ENCODE measurements at places on chromosomes 12 and 14. TPM values are rescaled to one million over a fixed set of nuclear protein-coding genes. Genes with fewer than 3 reads are reported as not detected.

DNA sequence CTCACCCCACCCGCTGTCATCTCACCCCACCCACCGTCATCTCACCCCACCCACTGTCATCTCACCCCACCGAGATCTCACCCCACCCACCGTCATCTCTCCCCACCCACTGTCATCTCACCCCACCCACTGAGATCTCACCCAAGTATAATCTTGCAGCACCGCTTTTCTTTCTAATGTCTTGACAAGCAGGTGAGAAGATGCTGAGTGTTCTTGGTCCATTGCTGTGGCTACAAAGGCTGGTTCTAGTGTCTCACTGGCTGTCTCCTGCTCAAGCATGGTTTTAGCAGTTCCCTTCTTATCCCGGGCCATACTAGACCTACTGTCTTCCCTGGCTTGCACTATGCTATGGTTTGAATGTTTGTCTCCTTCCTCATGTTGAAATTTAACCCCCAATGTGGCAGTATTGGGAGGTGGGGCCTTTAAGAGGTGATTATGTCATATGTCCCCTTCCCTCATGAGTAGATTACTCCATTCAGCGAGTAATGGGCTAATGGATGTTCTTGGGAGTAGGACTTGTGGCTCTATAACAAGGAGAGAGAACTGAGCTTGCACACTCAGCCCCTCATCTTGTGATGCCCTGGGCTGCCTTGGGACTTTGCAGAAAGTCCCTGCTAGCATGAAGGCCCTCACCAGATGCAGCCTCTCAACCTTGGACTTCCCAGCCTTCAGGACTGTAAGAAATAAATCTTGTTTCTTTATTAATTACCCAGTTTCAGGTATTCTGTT, 47.7 kb upstream of the PPP2R5C start:
- DNase-seq: peak; percentile 80

GRCh38 chr12:118377021-118377883, 897 bp downstream of the SUDS3 start:
- no peak for DNase-seq

- DNase-seq: peak; percentile 80
Measured at GRCh38 chr14:91417120-91417982, at the start of gene CCDC88C. Gene CCDC88C, minus strand, starts transcription at chr14:91417820. Its CDS starts 130 bp downstream, at chr14:91417690.

The PTPRR gene
- not detected for total RNA-seq

The HSPB8 gene
- not detected for total RNA-seq

All from CD8-positive, alpha-beta memory T cell (primary cell).